Central memory CD4-positive, alpha-beta T cell (primary cell): ENCODE measurements at places on chromosomes 13 and 19.

GRCh38 chr19:41886761-41887710, 4.1 kb downstream of the ARHGEF1 start:
- DNase-seq = peak; percentile 84

DNA sequence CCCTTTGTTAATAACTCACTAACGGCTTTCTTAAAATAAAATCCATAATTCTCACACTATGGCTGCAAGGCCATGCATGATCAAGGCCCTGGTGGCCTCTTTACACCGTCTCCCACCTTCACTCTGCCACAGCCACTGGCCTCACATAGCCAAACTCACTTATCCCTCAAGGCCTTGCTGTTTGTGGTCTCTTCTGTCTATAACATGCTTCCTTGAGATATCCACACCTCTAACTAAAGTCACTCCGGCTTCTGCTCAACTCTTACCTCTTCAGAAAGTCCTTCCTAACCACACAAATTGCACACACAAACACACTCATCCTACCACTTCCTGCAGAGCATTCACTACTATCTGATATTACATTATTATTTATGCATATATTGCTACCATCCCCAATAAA, 262.5 kb downstream of the DIAPH3 start:
- DNase-seq = no peak

GRCh38 chr13:24541127-24541475, 28.5 kb upstream of the PARP4 start:
- DNase-seq = no peak

DNA sequence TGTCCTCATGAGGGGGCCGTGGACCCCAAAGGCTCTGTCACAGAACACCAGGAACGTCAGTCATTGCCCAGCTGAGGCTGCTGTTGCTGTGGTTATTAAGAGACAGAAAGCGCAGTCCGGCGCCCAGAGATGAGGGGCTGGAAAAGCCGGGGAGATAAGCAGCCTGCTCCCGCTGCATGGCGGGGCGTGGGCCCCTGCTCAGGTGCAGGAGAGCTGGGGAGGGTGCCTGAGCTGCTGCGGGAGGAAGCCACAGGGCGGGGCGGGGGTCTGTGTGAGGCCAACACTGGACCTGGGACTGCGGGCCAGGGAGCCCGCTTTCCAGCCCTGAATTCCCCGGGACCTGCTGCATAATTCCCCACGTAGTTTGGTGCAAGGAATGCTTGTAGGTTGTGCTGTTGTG, 11.3 kb downstream of the SOX1 start:
- no peak for DNase-seq

GRCh38 chr19:18257503-18258470, 16.5 kb downstream of the IQCN start:
- DNase-seq = no peak

GRCh38 chr13:106373304-106373988, 162.0 kb downstream of the EFNB2 start:
- no peak for DNase-seq

GRCh38 chr19:44576843-44577565, 36.4 kb upstream of the IGSF23 start:
- DNase-seq = no peak

GRCh38 chr19:4537953-4538600, 1.8 kb downstream of the LRG1 start:
- DNase-seq = no peak

- DNase-seq = no peak
Measured at GRCh38 chr19:1085053-1085658, 10.0 kb downstream of the POLR2E start.

GRCh38 chr19:49432141-49433073, 7.2 kb downstream of the GFY start:
- DNase-seq = no peak

DNA sequence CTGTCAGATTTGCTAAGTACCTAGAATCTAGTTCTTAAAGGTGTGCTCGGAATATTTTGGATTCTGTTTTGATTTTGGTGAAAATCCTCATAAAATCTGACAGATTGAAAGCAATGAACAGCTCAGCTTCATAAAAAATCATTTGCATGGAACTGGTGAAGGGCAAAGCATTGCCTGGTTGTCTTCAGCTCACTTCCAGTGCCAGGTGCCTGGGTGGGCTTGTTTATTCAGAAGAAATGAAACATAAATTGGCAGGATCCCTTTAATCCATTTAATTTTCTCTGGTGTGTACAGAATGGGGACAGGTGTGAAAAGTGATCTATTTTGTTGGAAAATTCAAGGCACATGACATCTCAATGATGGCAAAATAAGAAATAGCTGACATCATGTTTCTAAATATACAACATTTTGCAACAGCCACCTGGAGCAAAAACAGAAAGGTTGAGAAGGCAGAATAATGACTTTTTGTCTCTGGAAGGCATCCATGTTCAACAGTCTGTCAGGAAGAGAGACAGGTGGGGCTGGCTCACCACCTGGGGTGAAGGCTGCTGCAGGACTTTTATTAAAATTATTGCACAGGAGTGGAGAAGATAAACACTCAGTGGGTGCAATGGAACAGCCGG, 52.2 kb downstream of the RFC3 start:
- DNase-seq = no peak

DNA sequence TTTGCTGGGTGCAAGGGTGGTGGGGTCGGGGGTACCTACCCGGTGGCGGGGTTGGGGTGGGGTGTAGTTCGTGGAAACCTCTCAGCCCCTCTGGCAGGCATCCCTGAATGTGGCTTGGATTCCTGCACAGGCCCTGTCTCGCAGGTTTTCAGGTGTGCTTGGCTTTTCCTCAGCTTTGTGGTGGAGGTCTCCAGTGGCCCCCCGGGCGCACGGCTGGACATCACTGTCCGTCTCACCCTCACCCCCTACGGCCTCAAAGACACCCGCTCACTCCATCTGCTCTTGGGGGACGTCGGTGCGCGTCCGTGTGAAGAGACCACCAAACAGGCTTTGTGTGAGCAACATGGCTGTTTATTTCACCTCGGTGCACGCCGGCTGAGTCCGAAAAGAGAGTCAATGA, 44.3 kb downstream of the ZNF146 start:
- no peak for DNase-seq

GRCh38 chr19:40421993-40422747, 3.6 kb downstream of the SERTAD1 start:
- DNase-seq = no peak

GRCh38 chr13:98103942-98104880, 38.7 kb upstream of the FARP1 start:
- DNase-seq = no peak

DNA sequence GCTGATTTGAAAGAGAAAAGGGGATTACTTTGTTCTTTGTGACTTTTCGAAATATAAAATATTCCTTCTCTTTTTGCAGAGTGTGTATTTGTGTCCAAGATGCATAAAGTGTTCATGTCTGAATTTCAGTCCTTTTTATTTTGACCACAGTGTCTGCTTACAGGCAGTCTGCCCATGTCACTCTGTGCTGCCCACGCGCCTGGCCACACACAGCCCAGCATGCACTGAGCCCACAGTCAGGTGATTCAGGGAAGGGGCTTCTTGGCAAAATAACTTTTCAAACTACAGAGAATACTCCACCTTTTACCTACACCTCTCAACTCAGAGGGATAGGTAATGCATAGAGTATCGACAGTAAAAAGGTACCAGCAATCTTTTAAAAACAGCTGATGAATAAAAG, 142.5 kb upstream of the TRPC4 start:
- no peak for DNase-seq

- DNase-seq = no peak
Measured at GRCh38 chr19:11506967-11507366, 1.3 kb upstream of the ZNF653 start.

DNA sequence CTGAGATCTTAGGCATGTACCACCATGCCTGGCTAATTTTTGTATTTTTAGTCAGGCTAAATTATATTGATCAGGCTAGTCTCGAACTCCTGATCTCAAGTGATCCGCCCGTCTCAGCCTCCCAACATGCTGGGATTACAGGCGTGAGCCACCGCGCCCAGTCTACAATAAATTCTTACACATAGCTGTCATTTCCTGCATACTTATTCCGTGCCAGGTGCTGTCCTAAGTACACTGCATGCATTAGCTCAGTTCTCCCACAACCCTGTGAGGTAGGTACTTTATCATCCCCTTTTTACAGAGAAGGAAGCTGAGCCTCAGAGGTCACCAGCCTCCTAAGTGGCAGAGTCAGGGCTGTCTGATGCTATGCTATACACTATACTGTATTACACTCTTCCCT, 7.2 kb upstream of the RHPN2 start:
- DNase-seq = no peak

GRCh38 chr13:72341904-72342303, 385.5 kb downstream of the MZT1 start:
- DNase-seq = no peak

DNA sequence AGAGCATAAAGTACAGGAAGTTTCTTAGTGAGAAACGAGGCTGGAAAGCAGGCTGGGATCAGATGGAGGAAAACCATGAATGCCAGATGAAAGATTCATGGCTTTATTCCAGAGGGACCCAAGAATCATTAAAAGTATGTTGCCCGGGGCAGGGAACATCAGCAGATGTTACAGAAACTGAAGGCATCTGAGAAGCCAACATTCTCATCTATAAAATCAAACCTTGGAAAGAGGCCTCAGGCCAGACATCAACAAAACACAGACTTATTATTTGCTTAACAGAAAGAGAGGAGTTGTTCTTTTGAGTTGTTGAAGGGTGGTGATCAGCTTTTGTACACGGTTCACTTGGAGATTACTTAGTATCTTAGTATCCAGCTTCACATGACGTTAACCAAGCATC, 543.6 kb downstream of the RFC3 start:
- DNase-seq = no peak

DNA sequence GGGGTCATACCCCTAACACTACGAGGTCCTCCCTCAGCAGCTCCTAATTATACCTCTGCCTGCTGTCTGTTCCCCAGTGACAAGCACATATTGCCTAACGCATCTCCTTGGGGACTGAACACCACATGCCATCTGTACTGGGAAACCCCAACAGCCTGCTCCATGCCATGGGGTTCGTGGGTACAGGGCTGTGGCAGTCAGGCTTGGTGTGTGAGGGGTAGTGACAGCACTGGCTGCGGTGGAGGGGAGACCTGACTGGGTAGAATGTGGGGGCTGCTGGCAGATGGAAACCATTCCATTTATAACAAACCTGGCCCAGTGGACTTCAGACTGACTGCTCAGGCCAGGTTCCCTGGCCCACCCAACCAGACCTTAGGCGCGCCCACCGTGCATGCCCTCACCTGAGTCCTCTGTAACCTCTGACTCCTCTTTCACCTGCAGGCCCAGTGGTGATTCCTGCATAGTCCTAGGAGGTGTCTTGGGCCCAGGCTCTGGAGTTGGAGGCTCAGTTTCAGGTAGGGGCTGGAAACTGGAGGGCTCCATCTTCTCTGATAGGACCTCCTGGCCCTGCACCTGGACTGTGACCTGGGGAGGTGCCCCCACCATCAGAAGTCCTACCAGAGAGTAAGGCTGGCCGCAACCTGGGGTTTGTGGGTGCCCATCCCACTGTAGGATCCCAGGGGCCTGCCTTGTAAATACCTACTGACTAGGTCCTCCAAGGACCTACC, 3.0 kb downstream of the MZF1 start:
- no peak for DNase-seq

- DNase-seq = no peak
Measured at GRCh38 chr19:10830931-10831779, 4.9 kb downstream of the TMED1 start.

DNA sequence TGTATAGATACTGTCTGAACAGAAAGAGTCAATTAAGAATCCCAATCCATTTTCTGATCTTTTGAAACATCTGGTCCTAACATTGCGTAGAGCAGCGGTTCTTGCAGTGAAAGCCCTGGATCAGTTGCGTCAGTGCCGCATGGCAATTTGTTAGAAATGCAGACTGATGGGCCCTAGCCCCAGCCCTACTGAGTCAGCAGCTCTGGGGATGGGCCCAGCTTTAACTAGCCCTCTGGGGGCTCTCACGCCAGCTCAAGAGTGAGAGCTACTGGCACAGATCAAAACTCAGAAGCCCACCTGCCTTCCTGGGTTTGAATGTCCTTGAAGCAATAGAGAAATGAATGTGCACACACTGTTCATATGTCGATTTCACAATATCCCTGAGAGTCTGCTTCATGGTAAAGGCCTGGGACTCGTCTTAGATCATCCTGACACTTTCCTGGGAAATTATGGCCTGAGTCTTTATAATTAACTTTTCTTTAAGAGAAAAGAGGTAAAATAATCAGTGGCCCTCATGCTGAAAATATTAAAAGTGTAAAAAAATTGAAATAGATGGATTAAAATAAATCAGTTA, 206.8 kb upstream of the TMTC4 start:
- no peak for DNase-seq

DNA sequence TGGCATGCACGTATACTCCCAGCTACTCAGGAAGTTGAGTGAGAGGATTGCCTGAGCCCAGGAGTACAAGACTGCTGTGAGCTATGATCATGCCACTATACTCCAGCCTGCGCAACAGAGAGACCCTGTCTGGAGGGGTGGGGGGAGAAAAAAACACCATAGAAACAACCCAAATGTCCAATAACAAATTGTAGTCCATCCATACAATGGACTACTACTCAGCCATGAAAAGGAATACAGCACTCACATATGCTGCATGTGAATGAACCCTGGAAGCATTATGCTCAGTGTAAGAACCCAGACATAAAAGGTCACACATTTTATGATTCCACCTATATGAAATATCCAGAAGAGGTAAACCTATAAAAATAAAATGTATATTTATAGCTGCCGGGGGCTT, 42.3 kb downstream of the CD320 start:
- no peak for DNase-seq

DNA sequence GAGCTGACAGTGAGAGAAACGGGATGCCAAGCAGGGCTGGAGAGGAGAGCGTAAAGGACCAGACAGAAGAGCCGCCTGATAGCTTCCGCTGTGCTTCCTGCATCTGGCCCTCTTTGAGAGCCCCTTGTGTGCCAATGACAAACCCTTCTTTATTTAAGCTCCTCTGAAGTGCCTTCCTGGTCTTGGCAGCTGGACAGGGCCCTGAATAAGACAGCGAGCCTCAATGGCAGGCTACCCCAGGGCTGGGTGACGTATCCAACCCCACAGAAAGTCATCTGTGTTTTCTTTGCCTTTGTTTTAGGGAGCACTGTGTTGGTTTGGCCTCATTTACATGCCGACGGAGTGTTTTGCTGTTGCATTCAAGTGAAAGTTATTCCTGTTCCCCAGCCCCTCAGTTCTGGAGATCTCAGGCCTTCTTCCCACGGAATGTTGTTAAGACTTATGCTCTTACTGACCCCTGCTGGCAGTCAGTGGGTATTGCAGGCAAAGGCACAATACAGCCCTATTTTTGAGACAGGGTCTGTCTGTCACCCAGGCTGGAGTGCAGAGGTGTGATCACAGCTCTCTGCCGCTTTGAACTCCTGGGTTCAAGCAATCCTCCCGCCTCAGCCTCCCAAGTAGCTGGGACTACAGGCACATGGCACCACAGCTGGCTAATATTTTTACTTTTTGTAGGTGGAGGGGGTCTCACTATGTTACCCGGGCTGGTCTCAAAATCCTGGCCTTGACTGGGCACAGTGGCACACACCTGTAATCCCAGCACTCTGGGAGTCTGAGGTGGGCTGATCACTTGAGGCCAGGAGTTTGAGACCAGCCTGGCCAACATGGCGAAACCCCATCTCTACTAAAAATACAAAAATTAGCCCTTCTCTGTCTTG, 16.8 kb downstream of the CCL25 start:
- no peak for DNase-seq

- no peak for DNase-seq
Measured at GRCh38 chr19:47824396-47824795, 2.7 kb downstream of the CRX start.
